ENCODE measurements at places on chromosomes 4 and X.

DNA sequence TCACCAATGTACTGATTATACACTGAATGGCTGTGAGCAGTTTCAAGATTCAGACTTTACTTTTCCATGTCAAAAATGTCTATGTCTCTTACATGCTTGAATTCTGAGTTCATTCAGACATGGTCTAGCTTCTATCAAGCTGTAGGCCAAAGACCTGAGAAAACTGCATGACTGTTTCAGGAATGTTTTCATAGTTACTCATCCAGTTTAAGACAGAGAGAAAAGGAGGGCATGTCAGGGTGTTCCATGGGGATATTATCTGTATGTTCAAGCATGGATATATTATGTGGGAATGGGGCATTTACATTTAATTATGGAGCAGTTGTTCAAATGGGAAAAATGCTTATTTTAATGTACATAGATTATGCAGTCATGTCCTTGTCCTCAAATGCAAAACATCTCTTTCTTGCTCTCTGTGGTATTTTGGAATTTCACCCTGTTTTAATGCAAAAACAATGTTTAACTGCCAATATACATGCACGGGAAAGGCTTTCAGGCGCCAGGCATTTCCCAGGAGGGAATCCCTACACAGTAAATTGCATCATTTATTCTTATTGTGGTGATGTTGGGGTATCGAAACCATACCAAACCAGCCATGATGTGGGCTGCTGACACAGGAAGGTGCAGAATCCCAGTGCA, 429.1 kb upstream of the INTU start:
- no peak for DNase-seq

GRCh38 chr4:113809311-113809710, 47.8 kb upstream of the CAMK2D start:
- DNase-seq = no peak

DNA sequence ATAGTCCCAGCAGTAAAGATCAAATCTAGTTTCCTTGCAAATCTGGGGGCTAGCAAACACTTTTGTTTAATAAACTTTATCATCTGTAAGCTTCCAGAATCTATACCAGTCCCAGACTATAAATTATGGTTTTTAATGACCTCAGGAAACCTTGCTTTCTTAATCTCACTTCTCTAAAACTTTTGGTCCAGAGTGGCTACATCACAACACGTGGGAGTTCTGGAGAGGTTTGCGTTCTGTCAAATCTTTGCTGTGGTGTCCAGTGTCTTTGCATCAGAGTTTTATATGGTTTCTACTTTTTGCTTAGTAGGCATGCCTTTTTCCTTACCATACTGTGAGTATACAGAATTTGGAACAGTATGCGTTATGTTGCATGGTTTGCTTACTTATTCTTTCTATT, 193.9 kb downstream of the ANK2 start:
- no peak for DNase-seq

DNA sequence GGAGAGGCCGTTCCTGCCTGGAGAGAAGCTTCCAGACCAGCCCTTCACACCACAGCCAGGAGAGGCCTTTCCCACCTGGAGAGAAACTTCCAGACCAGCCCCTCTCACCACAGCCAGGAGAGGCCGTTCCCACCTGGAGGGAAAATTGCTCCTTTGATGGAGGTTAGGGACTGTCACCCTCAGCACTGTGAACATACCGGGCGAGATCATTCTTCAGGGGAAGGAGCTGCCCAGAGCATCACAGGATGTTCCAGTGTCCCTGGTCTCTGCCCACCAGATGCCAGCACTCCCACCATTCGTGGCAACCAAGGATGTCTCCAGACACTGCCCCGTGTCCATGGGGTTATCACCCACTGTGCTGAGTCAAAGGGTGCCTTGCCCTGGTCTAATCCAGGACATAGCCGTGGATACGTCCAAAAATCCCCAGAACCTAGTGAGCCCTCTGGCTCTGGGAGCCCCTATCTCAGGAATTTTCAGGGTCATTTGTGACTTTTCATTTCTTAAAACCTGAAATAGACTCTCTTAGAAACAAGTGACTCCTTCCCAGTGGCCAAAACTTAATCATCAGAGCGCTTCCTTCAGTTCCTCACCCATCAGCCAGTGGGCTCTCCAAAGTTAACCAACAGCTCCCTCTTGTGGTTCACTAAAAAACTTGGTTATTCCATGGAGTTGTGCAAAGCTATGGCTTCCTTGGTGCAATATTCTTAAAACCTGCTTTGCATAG, 80.2 kb downstream of the CRMP1 start:
- peak; percentile 16 for DNase-seq

GRCh38 chr4:83890816-83891215, 354.9 kb downstream of the GPAT3 start:
- DNase-seq = no peak

DNA sequence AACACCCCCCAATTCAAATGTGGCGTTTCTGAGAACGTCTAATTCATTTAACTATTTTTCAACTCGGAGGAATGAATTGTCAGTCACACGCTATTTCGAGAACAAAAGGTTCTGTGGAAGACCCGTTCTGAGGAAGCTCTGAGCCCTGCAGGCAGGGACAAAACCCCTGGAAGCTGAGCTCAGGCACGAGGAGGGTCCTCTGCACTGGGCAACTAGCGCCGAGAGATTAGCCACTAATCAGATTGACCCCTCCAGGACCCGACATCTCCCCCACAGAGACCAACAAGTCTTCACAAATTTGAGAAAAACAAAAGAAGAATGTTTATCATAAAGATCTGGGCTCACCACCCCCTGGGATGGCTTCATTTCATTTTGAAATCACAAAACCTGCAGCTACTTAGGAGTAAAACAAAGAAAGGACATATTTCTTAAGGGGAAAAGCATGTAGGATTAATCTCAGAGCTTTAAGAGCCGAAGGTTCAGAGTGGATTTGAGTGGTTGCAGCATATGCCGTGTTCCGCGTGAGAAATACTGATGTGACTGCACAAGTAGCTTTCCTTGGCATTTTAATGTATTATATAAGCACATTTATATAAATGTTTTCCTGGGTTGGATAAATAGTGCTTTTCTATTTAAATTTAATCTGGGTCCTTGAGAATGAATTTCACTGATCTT, 41.8 kb downstream of the ADRA2C start:
- no peak for DNase-seq

DNA sequence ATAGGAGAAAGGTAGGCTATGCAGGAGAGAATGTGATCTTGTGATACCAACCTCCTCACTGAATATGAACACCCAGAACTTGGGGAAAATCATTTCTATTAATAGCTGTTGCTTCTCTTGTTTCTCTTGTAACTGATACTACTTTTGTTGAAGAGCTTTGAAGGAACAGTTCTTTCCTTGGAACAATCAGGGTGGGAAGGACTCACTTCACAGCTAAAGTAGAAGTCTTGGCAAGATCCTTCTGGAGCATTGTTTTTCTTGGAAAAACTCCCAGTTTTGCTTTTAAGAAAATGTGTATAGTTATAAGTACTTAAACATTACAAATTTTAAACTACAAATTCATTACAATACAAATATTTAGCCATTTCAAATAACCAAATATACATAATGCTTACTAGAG, 19.1 kb upstream of the XK start:
- no peak for DNase-seq

- no peak for DNase-seq
Observed at GRCh38 chrX:119190091-119190681, 45.9 kb upstream of the PGRMC1 start.

GRCh38 chr4:99934891-99935290, 11.5 kb downstream of the DNAJB14 start:
- no peak for DNase-seq
